Tracheal epithelial cell (primary cell): ENCODE measurements at places on chromosomes 6 and 20. TPM values are rescaled to one million over a fixed set of nuclear protein-coding genes. Genes with fewer than 3 reads are reported as not detected.

The BMP2 gene
- 12.6 and 25.5 TPM in 2 replicates for total RNA-seq

The SIRPD gene
- total RNA-seq = not detected in 2 replicates

The ARFGEF3 gene
- total RNA-seq = 6.7 and 8.3 TPM in 2 replicates

The WFDC5 gene
- total RNA-seq = 2.4 TPM in 1 of 2 replicates, not detected in the other

The CFB gene
- 0.64 and 19.0 TPM in 2 replicates for total RNA-seq

The EDN1 gene
- total RNA-seq = 0.64 and 45.5 TPM in 2 replicates

The NECAB3 gene
- total RNA-seq = 12.1 and 16.1 TPM in 2 replicates

The ARHGAP18 gene
- total RNA-seq = 7.2 and 9.9 TPM in 2 replicates

The IPCEF1 gene
- under 0.01 TPM in 2 replicates for total RNA-seq

The RAET1L gene
- total RNA-seq = 2.3 and 9.4 TPM in 2 replicates

The PRPF6 gene
- 49.4 and 61.9 TPM in 2 replicates for total RNA-seq

The C6orf15 gene
- 1.2 TPM in 1 of 2 replicates, not detected in the other for total RNA-seq

The ZFP57 gene
- total RNA-seq = 0.24 and 1.1 TPM in 2 replicates

The DDAH2 gene
- total RNA-seq = 11.5 and 45.8 TPM in 2 replicates

The SLC35F1 gene
- total RNA-seq = not detected in 2 replicates

The XKR7 gene
- total RNA-seq = under 0.01 TPM in 1 of 2 replicates, not detected in the other

The BPIFA1 gene
- total RNA-seq = not detected in 2 replicates

The SLC44A4 gene
- total RNA-seq = 3.8 and 8.2 TPM in 2 replicates

The GZF1 gene
- 14.1 and 15.2 TPM in 2 replicates for total RNA-seq

The RGS17 gene
- 3.4 and 3.6 TPM in 2 replicates for total RNA-seq

The ECT2L gene
- under 0.01 and 0.21 TPM in 2 replicates for total RNA-seq

The ADGRG6 gene
- total RNA-seq = 21.7 and 40.1 TPM in 2 replicates

The CYP21A2 gene
- total RNA-seq = 0.24 TPM in 1 of 2 replicates, not detected in the other

The DEFB124 gene
- total RNA-seq = not detected in 2 replicates

The YWHAB gene
- total RNA-seq = 65.1 and 69.3 TPM in 2 replicates
